ENCODE measurements at places on chromosomes 16 and 17. TPM values are rescaled to one million over a fixed set of nuclear protein-coding genes. Genes with fewer than 3 reads are reported as not detected.

DNA sequence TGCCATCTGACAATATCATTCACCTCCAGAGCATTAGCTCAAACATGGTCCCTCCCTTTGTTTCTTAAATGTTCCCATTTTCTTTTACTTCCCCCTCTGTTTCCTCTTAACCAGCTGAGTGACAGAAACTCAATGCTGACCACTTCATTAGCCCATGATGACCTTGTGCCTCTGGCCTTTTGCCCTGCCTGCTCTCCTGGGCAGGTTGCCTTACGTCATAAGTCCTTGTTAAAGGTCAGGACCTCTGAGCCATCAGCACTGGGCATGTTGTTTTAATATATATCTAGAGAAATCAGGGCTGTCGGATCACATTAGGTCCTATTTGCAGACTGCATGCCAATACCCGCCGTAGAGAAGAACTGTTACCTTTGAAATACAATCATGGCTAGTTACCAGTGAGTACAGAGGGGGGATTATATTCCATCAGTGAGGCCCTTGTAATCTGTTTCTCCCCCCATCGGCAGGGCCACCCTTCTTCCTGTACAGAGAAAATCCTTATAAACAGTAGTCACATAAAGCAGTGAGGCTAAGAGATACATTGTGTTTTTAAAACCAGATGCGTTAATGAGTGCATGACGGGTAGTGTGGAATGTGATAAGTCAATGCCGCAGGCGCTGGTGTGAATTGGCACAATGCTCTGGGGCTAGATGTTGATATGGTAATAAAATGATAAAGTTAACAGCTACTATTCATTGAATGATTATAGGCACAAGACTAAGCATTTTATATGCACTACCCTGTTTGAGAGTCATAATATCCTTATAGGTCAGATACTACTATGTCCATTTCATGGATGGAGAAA, 94.3 kb upstream of the ZFHX3 start:
- no peak for DNase-seq

DNA sequence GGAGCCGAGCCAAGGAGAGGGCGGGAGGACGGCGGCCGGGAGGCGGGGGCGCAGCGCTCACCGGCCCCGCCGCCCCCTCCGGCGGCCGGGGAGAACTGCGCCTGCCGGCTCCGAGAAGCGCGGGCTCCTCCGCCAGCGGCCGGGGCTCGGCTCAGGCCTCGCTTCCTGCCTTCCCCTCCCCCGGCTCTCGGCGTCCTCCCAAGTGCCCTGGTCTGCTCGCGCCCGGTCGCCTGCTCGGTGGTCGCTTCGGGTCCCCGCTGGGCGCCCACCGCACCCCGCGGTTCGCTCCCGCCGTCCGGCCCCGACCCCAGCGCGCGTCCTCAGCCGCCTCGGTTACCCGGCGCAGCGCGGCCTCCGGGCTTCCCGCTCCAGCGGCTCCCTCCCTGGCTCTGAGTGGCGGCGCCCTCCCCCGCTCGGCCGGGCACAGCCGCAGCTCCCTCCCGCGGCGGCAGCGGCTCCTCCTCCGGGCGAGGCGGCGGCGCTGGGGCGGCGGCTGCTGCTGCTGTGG, 313 bp downstream of the UBTF start:
- DNase-seq, result peak; percentile 54

DNA sequence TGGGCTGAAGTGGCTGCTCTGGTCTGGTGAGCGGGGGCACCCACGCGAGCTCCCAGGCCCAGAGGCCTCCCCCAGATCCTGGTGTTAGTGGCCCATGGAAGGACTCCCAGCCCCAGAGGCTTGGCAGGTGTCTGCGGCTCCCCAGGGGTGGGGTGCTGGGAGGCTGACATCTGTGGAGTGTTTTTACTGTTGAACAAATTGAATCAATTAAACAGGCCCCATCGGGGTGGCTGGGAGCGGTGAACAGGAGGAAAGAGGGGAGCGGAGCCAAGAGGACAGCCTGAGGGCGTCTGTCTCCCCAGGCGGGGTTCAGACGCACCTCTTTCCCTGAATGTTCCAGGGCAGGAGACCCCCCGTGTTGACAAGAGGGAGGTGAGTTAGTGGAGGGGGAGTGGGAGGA, 29.9 kb downstream of the ACTG1 start:
- no peak for DNase-seq

DNA sequence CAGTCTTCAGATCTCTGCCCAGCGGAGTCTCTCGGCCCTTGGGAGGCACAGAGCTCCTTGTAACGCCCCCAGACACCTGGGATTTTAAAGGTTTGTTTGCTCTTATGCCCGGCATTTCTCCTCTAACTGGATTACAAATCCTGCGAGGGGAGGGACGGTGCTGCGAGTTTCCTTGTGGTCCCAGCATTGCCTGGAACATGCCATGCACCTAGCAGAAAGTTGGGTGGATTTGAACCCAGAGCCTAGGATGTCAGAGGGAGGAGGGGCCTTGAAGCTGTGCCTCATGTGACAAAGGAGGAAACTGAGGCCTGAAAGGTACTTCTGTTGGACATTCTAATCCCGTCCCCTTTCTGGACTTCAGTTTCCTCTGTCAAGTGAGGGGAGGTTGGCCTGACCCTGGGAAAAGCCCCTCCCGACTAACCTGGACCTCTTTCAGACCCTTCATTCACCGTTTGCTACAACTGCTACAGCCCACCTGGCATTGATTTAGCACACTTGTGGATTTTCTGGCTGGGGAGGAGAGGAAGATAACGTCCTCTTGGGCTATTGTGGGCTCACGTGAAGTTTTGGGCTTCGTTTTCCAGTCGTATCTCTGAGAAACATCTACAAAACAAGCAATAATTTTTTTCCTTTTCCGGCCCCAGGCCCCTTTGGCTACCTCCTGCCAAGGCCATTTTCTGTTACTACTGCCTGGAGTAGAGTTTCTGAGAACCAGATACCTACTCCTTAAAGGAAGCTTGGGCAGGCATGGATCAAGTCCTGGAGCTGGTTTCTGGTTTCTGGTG, 30.9 kb downstream of the MRC2 start:
- no peak for DNase-seq

DNA sequence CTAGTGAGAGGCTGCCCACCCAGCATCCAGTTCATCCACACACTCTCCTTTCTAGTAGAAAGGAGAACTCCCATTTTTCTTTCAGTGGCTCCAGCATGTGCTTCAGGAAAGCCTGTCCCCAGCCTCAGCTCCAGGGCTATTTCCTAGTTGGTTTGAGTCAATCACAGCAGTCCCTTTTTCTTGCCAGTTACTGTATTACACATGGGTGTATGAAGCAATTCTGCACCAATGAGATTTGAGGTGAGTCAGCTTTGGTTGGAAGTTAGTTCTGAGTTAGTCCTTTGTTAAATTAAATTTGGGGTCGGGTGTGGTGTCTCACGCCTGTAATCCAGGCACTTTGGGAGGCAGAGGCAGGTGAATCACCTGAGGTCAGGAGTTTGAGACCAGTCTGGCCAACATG, 24.8 kb downstream of the RAD51D start:
- peak; percentile 18 for DNase-seq

- DNase-seq, result no peak
Observed at GRCh38 chr17:75081611-75082540, 5.9 kb upstream of the SLC16A5 start.

- DNase-seq, result no peak
Observed at GRCh38 chr16:31002250-31002700, 8.2 kb downstream of the STX1B start.

DNA sequence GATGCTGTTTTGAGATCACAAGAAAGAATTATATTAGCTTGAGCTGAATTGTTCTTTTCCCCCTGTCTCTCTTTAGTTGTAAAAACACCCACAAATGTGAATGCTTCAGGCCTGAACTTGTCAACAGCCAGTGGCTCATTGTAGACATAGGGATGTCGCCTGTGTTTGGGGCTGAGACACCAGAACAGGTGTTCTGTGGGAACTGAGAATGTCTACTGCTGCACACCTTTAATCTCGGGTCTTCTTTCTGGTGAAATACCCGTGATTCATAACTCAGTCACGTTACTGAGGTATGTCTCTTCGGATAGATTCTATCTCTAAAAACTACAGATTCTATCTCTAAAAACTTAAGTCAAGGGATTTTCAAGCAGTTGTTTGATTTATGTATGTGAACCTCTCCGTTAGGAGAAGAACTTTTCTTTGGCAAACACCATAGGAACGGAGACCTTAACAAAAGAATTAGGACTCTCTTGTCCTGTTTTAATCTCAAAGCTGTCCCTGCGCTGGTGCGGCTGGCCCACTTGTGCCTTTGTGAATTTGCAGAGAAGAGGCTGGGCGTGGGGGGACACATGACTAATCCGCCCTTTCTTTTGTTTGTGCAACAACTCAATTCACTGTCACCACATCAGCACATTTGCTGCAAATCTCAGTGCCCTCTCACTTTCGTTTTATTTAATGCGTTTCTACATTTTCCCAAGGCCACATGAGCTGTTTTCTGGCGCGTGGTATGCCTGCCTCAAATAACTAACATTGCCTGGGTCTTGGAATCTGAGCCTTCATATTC, 643.0 kb downstream of the MAF start:
- DNase-seq, result no peak

DNA sequence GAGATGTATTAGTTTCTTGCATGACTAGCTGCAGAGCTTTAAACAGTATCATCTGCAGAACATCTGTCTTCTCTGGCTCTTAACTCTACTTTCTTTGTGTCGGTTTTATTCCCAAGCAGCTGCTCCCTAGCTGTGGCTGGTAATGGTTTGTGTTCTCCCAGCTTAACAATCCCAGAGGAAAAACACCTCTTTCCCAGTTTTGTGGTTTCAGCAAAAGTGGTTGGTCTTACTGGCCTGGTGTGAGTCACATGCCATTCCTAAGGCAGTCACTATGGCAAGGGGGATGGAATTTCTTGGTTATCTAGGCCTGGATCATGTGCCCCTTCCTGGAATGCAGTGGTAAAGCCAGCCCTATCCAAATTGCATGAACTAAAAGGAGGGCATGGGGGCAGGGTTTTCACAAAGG, 27.5 kb downstream of the OMG start:
- DNase-seq, result peak; percentile 88

- peak; percentile 38 for DNase-seq
Observed at GRCh38 chr17:45021607-45022287, 29.7 kb downstream of the DCAKD start.

- peak; percentile 22 for DNase-seq
Observed at GRCh38 chr17:36943250-36944191, 5.2 kb upstream of the AATF start.

- DNase-seq, result no peak
Observed at GRCh38 chr16:4691666-4692412, 1.5 kb upstream of the NUDT16L1 start.

Gene ITGA2B
- total RNA-seq, result 0.48 TPM

Gene KRT20
- not detected for total RNA-seq

Gene SEPTIN12
- not detected for total RNA-seq

Gene KDM6B
- 17.8 TPM for total RNA-seq

Gene KRT15
- 2.8 TPM for total RNA-seq

Gene AXIN2
- total RNA-seq, result 3.1 TPM

Gene HOXB7
- 29.8 TPM for total RNA-seq

Gene APOH
- total RNA-seq, result not detected
